ENCODE measurements at places on chromosomes 12 and 14. TPM values are rescaled to one million over a fixed set of nuclear protein-coding genes. Genes with fewer than 3 reads are reported as not detected.

DNA sequence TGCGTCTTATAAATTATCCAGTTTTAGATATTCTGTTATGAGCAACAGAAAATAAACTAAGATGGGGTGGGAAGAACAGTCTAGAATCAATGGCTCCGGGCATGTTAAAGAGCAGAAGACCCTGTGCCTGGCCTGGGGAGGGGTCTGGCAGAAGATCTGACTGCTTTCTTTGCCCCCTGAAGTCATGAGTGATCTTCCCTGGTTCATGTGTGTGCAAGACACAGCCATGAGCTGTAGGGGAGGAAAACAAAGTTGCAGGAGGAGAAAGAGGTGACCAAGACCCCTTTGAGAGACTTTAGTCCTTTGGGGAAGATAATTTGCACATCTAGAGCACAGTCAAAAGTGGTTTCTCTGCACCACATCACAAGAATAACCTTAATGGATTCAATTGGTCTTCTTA is 4.8 kb downstream of the LACRT start:
- DNase-seq: no peak

DNA sequence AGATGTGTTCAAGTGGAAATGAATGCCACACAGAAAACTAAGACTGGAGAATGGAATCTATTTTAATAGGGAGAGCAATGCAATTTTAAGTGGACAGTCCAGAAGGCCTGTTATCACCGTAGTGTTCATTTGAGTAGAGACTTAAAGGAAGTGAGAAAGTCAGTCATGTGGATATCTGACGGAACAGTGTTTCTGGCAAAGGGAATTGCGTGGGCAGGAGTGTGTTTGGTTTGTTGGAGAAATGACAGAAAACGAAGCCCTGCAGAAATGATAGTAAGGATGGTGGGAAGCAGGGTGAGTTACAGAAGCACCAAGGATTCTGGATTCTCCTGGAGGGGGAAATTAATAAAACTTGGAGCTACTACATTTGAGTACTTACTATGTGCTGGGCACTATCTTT is 776.6 kb downstream of the MED13L start:
- DNase-seq: no peak

DNA sequence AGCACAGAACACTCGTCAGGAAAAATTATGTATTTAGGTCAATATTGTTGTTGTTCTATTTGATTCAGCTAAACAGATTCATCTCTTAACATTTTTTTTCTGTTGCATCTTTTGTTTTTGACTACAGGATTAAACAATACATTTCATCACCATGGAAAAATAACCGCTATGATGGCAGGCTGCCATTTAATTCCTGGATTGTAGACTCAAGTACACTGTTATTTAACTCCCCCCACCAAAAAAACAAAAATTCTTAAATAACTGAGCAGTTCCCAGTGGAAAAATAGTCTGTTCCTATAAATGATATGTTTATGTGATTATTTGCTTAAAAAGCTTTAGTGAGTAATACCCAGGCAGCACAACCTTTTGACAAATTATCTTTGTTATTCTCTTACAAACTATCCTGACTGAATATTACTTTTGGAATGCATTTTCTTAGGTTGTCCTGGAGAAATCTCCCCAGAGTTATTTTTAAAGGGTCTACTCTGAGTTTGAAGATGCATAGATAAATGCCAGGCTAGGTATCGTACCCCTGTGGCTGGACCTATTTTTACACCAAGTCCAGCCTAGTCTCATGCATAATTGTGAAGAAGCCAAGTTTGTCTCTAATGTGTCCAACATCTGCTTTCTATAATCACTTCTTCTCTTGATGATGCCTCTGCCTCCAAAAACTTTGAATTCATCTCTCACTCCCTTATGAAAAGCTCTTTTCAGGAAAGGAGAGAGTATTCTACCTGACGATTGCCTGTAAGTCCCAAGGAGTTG is 3.7 kb downstream of the KERA start:
- no peak for DNase-seq

DNA sequence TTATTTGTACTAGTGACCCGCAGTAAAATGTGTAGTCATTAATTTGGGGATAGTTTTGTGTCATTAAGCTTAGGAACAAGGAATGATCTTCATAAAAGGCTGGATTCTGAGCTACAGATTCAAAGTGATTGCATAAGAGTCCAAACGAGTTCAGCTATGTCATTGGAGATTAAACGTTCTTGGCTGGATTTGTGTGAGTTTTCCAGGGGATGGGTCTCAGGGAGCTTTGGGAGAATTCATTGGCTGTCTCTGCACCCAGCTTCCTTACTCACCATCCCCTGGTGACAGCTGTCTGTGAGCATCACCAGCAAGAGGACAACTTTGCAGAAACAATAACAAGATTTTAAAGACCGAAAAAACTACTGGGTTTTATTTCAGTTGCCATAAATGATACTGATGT is 130.4 kb downstream of the DAAM1 start:
- DNase-seq: no peak

- no peak for DNase-seq
Measured at GRCh38 chr12:89348894-89349699, 3.2 kb downstream of the DUSP6 start.

DNA sequence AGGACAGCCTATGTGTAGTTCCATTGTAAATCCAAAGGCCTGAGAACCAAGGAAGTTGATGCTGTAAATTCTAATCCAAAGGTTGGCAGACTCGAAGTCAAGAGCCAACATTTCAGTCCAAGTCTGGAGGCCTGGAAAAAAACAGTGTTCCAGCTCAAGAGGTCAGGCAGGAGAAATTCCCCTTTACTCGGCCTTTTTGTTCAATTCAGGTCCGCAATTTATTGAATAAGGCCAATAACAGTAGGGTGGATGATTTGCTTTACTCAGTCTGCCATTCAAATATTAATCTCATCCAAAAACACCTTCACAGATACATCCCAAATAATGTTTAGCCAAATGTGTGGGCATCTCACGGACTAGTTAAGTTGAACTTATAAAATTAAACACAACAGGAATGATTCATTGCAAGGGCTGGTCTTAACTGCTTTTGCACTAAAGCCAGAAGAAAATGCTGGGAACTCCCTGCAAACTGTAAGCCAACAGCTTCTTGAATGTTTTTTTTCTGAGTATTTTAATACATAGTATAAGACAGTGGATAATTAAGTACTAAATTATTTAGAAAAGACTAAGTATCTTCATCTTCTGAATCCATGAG is 197.4 kb upstream of the GARIN6 start:
- DNase-seq: no peak

CPM gene
- 1.8 TPM for total RNA-seq

- DNase-seq: no peak
Measured at GRCh38 chr12:62705846-62706245, 229.1 kb downstream of the PPM1H start.

All from osteoblast (primary cell).